ENCODE measurements at places on chromosomes 1 and 21.

DNA sequence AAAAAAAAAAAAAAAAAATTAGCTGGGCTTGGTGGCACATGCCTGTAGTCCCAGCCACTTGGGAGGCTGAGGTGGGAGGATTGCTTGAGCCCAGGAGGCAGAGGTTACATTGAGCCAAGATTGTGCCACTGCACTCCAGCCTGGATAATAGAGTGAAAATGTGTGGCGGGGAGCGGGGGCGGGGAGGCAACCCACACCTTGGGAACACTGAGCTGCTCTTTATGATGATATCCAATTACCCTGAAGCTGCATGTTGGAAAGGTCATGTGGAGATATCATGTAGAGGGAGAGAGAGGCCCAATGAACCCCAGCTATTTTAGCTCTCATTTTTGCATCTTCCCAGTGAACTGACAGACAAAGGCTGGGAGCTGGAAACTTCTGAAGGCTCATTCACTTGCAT, 48.3 kb upstream of the ZNF648 start:
- DNase-seq, result no peak

- no peak for DNase-seq
Measured at GRCh38 chr1:77378723-77379535, 97.1 kb downstream of the AK5 start.

DNA sequence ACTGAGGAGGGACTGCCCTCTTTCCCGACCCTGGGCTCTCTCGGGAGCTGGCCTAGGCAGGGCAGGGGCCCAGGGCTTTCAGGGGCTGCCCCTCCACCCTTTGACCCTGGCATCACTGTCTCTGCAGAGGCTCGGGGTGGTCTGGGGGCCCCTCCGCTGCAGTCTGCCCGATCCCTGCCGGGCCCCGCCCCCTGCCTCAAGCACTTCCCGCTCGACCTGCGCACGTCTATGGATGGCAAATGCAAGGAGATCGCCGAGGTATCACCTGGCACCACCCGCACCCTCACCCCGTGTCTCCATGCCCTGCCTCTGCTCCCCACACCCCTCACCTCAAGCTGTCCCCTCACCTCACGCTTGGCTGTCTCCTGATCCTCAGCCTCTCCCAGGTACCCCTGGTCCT, 5.5 kb downstream of the AMPD2 start:
- DNase-seq, result no peak

GRCh38 chr1:222629921-222630535, 12.1 kb downstream of the MIA3 start:
- DNase-seq, result no peak

DNA sequence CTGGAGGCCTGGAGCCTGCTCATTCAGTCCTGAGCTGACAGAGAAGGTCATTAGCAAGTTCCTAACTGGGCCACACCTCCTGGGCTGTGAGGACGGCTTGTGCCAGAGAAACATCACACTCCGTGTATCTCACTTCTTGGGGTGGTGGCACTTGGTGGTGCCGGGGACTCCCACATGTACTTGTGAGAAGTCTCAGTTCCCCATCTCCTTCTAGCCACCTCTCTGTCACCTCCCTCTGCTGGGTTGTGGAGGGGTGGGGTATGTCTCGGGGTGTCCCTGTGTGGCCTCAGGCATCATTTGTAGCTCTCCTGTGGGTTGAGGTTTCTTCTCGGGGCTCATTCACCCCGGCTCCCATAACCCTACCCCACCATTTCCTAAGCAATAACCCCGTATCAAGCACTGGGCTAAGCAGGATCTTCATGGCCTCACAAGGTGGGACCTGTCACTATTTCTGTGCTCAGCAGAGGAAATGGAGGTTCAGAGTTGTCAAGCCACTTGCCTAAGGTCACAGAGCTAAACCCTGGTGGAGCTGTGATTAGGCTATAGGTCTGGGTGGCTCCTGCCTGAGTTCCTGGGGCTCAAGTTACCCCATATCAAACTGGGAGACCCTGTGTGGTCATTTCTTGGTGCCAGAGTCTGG, 62.5 kb downstream of the UBIAD1 start:
- DNase-seq, result no peak

DNA sequence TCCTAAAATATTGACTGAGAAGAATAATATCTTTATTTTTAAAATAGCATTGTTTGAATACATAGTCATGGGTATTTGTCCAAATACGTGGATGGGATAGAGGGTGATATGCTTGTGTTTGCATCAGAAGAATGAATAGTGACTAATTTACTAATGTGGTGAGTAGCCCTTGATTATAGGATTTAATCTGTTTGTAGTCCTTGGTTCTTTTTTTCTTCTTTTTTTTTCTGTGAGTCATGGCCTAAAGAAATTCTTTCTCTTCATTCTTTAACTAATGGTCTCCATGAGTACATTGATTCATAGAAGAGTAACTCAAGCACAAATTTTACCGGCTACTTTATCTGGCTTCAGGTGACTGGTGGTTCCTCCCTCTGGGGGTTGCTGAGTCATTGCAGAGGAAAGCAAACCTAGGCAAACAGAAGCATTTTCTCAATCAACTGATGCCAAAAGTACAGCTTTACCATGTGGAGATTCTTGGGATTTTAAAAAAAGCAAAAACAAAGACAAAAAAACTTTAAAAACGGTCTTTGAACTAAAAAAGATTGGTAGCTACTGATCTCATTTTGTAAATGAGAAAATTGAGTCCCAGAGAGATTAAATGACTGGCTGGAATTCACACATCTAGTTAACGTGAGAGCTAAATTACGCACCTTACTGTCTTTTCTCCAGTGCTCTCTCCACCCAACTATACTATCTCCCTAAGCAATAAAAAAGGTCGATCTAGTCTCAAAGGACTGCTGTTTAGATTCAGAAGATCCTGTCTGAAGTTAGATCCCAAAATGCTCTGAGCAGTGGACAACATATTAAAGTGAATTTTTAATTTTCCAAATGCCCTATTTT, 40.5 kb downstream of the AK5 start:
- no peak for DNase-seq

GRCh38 chr1:190049314-190049713, 428.4 kb downstream of the BRINP3 start:
- DNase-seq, result no peak

GRCh38 chr1:24955161-24955560, 25.1 kb upstream of the RUNX3 start:
- DNase-seq, result no peak

DNA sequence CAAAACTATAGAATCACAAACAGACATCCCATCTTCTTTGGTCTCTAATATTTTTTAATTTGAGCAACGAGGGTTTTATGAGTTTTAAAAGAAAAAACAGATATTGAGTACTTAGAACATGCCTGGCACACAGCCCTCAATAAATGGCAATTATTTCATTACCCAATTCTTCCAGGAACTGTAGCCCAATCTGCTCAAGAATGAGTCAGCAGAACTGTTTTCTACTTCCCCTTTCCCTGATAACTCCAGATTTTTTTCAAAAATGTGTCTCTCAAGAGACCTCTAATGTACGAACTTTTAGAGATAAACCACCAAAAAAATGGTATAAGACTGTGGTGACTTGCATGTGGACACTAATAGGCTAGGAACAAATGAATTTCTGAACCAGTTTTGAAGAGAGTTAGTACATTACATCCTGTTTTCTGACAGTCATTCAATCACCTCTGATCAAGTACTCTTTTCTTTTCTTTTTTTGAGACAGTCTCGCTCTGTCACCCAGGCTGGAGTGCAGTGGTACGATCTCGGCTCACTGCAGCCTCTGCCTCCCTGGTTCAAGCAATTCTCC, 11.5 kb downstream of the ABL2 start:
- no peak for DNase-seq

GRCh38 chr1:99672038-99672437, 26.1 kb downstream of the PALMD start:
- no peak for DNase-seq

GRCh38 chr1:184966989-184967388, 7.3 kb downstream of the NIBAN1 start:
- DNase-seq, result no peak

- DNase-seq, result no peak
Measured at GRCh38 chr1:243726806-243727502, 123.1 kb downstream of the AKT3 start.

DNA sequence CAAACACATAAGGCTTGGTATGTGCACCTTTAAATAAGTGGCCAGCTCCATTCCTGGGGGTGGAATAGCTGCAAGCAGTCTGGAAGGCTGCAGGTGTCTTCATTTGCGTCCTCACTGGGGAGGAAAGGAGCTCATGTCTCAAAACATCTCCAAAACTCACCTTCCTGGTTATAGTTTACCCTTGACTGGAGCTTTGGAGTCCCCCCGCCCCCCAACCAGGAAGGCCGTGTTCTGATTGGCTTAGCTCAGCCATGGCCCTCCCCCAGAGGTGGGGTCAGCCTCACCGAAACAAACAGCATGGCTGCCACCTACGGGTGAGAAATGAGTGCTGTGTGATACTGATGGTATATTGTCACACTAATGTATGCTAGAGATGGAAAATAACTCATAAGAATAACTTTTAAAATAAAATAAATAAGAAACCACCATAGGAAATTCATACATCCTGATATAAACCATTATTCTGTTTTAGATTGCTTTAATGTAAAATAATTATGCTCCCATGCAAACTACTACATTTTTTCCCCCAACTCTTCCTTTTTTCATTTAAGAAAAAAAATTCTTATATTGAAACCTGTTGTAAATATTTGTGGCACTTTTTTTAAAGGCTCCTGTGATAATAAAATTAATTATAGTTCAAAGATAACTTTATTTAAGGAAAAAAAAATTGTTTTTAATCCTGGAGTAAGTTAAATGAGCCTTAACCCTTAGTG, 90.8 kb downstream of the ZP4 start:
- DNase-seq, result peak; percentile 58

DNA sequence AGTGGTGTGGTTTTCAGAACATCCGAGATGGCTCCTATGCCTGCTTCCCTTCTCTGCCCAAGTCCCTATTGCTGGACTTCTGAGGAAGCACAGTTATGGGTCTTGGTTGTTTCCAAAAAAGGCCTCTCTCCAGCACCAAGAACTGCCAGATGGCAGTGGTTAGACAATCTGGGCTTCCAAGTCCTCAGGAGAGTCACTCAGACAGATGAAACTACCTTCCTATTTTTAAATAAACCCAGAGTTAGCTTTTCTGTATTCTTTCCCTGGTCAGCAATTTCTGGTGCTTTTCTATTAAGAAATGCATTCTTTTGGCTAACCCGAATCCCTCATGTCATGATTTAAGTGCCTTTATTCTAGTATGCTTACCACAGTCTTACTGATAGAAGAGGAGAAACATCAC, 245.9 kb downstream of the PRDM2 start:
- DNase-seq, result no peak

DNA sequence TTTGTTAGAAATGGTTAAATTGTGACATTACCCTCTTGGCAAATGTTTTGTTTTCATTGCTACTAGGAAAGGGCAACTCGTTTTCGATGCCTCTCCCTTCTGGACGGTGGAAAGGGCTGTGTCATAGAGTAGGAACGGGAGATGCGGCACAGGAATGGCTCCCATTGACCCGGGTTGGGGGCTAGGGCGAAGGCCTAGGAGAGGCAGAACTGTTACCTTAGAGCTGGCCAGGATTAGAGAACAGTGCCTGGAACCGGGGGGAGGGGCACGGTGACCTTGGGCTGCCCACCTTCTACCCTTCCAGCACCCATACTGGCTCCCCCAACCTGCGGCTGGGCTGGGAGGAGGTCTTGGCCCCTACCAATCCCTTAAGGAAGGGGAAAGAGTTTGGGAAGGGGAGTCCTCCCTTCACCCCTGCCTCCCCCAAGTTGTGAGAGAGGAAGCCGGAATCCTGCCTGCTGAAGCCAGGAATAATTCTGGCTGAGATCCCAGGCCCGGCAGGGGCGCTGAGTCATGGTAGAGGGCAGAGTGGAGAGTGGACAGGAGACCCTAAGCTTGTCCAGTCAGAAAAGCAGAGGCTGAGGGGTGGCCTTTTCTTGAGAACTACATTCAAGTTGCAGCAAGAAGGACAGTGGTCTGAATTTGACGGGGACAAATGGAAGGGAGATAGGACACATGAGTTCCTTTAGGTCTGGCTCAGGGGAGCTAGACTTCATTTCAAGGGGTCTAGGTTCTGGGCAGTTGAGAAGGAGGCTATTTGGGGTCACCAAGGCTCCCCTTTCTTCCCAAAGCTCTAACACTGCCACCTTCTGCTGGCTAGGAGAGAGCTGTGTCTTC, 8.2 kb downstream of the LMNA start:
- peak; percentile 88 for DNase-seq

- no peak for DNase-seq
Measured at GRCh38 chr1:113073479-113073950, 517 bp downstream of the LRIG2 start.

GRCh38 chr1:110393691-110394492, 3.1 kb upstream of the SLC16A4 start:
- DNase-seq, result no peak

DNA sequence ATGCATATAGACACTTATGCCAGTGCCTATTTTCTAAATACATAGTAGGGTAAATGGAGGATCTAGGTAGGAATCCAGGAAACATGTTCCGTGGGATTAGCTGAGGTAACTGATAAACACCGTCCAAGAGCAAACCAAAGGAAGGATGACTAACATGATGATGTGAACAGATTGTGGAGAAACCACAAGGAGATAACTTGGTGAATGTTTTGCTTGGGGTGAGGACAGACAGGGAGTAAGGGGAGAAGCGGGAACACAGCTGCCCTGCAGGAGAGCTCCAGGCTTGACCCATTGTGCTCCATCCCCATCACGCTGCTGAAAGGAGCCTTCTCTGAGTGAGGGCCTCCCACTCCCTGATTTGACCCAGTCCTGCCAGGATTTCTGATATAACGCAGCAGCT, 87.0 kb upstream of the ZC3H11B start:
- no peak for DNase-seq

DNA sequence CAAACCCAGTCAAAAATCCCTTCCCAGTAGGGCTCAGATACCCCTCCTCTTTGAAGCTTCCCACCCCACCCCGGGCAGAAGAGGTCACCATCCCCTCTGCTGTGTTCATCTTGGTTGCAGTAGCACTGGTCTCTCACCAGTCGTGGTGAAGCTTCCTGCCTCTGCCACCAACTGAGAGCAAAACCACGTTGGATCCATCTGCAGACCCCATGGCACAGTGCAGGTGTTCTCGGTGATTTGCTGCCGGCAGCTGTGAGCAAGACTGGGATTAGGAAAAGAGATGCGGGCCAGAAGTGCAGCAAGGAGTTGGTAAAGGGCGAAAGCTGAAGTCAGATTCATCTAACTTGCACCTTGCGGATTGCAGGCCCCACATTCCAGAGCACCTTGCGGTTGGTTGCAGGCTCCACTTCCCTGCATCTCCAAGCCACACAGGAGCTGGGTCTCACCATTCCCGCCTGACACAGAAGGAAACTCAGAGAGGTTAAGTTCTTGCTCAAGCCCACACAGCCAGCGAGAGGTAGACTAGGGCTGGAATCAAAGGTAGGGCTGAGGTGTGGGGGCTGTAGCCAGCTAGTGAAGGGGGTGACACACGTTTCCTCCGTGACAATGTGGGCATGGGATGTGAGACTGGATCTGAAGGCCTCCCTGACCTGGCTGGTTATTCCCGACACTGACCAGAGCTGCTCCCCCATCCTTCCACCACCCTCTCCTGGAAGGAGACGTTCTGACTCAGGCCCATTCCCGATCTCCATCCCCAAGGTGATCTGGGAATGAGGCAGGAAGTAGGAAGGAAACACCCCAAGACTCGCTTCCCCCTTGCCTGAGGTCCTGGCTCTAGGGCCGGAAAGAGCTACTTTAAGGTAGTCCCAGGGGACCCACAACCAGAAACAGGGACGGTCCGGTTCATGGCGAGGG, 3.3 kb upstream of the FAM110D start:
- no peak for DNase-seq

GRCh38 chr1:66231217-66231616, 302.7 kb upstream of the SGIP1 start:
- no peak for DNase-seq

All from left ventricle myocardium superior (tissue), 1 donor.